ENCODE measurements at places on chromosomes 13 and 19.

GRCh38 chr13:28324181-28324789, 170.6 kb downstream of the FLT1 start:
- DNase-seq, result peak; percentile 65

DNA sequence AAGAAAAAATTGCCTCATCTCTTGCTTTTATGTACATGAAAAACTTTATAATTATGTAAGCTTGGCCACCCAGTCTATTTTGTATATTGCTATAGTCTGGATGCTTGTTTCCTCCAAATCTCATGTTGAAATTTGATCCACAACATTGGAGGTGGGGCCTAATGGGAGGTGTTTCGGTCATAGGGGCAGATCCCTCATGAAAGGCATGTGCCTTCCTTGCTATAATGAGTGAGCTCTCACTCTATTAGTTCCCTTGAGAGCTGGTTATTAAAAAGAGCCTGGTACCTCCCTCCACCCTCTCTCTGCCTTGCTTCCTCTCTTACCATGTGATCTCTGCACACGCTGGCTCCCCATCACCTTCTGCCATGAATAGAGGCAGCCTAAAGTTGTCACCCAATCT, 1005.1 kb downstream of the PCDH9 start:
- DNase-seq, result no peak

- DNase-seq, result peak; percentile 85
These were observed 25.1 kb downstream of the TMPRSS9 start for GRCh38 chr19:2385053-2385721.

GRCh38 chr19:7355151-7355820, 6.5 kb downstream of the ARHGEF18 start:
- peak; percentile 26 for DNase-seq

GRCh38 chr13:50594276-50595051, 249.0 kb downstream of the DLEU7 start:
- no peak for DNase-seq

- no peak for DNase-seq
These were observed 1.3 kb downstream of the RGS9BP start for GRCh38 chr19:32676895-32677359.

GRCh38 chr19:35549174-35549788, 3.9 kb downstream of the TMEM147 start:
- DNase-seq, result peak; percentile 66
